ENCODE measurements at places on chromosomes 2 and 18. TPM values are rescaled to one million over a fixed set of nuclear protein-coding genes. Genes with fewer than 3 reads are reported as not detected.

Gene XDH
- 87.8 TPM for total RNA-seq

Gene PSMA8
- not detected for total RNA-seq

Gene ATOH8
- total RNA-seq: not detected

Gene IL36B
- not detected for total RNA-seq

Gene UPP2
- not detected for total RNA-seq

Gene NEU2
- total RNA-seq: not detected

Gene ST6GAL2
- 0.08 TPM for total RNA-seq

Gene PROM2
- 5.9 TPM for total RNA-seq

Gene C1QL2
- not detected for total RNA-seq

Gene PSME4
- total RNA-seq: 42.4 TPM

Gene CRYGC
- total RNA-seq: not detected

Gene RAX
- not detected for total RNA-seq

Gene SH3BP4
- total RNA-seq: 40.7 TPM

Gene PRKAG3
- not detected for total RNA-seq
